ENCODE measurements at places on chromosomes 12 and 14.

DNA sequence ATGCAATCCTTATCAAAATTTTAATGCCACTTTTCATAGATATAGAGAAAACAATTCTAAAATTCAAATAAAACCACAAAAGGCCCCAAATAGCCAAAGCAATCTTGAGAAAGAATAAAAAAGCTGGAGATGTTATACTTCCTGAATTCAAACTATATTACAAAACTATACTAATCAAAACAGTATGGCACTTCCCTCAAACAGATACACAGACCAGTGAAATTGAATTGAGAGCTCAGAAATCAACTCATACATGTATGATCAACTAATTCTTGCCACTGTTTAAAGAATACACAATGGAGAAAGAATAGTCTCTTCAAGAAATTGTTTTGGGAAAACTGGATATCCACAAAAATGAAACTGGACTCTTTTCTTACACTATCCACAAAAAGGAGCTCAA is 55.4 kb downstream of the FOXG1 start:
- no peak for DNase-seq

DNA sequence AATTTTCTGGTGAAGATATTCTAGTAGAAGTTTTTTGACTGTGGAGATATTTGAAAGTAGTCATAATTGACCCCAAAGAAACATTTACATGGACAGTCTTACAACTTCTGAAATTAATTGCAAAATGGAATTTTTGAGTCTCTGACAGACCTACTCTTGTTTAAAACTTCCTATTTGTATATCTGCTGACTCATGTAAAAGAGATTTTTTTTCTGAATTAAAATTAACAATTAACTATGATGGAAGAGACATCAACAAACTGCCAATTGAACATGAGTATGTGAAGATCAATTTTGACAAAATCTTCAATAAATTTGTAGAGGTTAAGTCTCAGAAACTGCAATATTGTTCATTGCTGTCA is 108.5 kb upstream of the MAX start:
- no peak for DNase-seq

- no peak for DNase-seq
Observed at GRCh38 chr12:57233357-57234232, 4.1 kb downstream of the SHMT2 start.

- peak; percentile 27 for DNase-seq
Observed at GRCh38 chr12:1217191-1217949, 226.3 kb downstream of the ERC1 start.

DNA sequence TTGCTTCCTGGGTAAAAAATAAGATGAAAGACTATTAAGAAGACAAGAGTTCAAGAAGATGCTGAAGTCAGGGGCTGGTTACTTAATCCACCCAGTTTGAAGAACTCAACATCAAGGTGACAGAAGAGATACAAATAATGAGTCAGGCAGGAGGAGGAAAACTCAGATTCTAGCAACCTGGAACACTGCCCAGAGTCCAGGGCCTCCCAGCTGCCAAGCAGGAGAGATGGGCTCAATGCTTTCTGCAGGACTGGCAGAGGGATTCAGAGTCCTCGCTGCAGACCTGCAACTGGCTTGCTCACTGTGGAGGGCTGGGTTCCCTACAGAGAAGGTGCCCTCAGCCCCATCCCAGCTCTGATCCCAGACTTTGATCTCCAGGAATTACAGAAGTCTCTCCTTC is 28.6 kb upstream of the CEBPE start:
- no peak for DNase-seq

DNA sequence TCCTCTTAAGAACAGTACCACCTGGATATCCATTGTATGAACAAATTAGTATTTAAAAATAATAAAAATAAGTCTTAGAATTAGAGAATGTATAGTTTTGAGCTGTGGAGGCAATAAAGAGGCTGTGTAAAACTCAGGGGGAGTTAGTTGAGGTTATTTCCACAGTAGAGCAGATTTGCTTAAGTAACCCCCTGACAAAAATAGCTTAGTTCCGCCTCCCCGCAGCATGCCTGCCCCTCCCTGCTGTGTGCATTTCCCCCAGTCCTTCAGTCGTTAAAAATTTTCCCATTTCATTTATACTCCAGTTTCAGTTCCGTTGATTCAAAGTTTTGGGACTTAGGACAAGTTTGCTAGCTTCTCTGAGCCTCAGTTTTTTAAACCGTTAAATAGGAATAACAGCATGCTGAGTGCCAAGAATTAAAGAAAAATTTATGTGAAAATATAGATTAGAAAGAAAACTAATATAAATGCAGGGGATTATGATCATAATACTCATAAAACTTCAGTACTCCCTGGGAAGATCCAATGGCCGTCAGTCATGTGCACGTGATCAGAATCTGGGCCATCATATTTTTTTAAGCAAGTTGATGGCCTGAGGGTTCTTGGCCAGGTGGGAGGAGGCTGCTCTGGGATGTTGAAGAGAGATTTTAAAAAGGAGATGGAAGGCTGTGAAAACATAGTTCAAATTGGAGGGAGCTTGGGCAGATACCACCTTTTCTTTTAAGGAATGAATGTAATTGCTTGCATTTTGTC is 14.5 kb upstream of the SLC38A2 start:
- no peak for DNase-seq

DNA sequence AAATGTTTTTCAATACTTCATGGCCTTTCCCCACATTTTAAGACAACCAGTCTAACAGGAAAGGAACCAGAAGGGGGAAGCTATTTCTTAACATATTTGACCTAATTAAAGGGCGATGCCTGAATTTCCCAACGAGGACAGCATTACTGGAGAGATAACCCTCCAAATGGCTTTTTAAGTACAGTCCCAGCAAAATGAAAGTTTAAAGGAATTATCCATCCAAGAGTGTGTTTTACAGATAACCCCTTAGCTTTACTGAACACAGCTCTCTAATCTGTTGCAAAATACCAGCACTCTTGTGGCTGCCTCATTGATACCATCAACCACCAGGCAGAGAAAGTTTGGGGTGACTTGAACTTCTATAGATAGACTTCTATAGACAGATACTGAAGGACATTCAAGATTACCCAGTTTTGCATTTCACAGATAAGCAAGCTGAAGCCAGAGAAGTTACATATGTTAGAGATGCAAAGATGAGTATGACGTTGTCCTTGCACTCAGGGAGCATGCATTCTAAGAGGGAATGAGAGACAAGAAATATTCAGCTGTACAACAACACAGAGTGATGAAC is 41.3 kb upstream of the DUSP6 start:
- DNase-seq: no peak

DNA sequence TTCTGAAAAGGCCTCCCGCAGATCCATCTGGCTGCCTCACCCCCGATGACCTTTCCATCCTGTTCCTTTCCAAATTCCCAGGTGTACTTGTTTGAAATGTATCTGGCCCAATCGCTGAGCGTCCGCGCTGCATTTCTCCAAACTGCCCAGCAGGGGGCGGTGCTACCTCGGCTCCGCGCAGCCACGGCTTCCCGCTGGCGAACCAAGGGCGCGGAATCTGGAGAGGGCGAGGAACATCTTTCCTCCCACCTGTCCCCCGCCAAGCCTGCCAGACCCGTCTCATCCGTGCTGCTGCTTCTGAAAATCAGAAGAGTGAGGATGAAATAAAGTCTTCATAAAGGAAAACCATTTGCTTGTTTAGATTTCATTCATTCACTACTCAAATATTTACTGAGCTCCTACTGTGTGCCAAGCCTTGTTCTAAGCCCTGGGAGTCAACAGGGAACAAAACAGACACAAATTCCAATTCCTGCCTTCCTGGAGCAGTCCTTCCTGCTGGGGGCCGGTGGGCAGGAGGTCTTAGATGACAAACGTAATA is 16.8 kb upstream of the MYL2 start:
- no peak for DNase-seq

DNA sequence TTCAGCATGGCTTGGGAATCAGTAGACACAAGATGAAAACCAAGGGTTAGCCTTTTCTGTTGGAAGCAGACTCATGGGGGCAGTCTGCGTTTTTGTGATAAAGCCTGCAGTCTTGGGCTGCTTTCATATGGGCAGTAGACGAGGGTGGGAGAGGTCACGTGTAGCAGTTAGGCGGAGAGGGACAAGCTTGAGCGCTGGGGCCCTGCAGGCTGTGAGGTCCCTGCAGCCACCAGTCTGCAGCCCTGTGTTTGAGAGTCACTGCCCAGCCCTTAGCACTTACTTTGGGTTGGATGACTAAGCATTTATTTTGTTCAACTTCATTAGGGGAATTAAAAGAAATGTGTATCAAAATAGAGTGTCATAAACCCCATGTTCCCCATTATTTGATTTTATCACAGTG is 37.2 kb downstream of the EP400 start:
- DNase-seq: no peak

DNA sequence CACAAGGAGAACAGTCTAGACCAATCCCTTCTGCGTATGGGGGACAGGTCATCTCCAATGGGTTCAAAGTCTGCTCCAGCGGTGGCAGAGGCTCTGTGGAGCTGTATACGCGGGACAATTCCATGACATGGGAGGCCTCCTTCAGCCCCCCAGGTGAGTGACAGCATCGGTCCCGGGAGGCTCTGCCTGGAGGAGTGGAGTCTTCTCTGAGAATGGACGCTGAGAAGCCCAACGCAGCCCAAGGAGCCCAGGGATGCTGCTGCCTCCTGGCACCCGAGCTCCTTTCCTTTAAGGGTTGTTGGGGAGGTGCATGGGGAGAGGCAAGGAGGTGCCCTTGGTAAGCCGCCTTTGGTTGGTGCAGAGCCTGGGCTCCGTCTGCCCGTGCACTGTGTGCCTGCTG is 28.2 kb downstream of the ADGRD1 start:
- DNase-seq: no peak

DNA sequence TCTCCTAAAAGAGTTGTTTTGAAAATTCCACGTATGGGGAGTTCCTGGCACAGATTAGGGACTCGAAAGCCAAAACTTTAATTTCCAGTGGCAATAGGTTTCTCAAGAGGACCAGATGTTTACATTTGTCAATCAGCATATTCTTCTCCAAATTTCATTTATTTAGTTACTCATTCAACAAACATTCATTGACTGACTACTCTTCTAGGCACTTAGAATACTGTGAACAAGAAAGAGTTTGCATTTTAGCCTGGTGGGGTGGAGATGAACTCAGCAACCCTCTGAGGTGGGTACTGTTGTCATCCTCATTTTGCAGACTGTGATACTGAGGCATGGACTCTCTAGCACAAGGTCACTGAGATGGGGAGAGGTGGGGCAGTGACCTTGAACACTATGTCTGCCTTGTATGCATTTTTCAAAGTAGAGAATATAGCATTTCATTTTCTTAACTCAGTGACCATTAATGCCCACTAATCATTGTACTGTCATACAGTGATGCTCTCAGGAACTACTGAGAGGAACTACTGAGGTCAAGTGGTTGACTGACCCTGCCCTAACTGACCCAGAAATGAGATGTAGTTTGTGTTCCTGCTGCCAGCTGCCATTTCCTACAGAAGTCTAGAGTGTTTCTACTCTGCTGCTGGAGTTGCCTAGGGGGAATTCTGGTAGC is 2.2 kb downstream of the L3HYPDH start:
- DNase-seq: peak; percentile 58

GRCh38 chr14:33249233-33249820 is 310.6 kb downstream of the NPAS3 start:
- no peak for DNase-seq

DNA sequence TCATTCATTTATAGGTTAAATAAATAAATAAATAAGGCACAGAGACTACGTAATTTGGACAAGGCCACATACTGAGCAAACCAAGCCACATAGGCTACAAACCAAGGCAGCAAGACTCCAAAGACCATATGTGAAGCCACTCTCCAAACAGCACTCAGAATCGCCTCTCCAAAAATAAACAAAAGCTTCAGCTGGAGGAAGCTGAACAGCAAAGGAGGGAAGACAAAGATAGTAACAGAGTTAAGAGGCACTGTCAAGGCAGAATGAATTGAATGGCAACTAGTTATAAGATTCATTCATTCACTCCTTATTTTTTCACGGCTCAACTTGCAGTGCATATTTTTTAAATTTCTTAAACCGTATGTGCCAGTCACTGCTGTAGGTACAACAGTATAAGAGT is 200.5 kb upstream of the GRIP1 start:
- DNase-seq: no peak

GRCh38 chr12:27779920-27780611 is at the start of the genes KLHL42 and MANSC4:
Gene KLHL42 (plus strand): TSS chr12:27780233. CDS start chr12:27780331, 98 bp downstream.
Gene MANSC4 (minus strand): TSS chr12:27780236. CDS start chr12:27771276, 8,960 bp downstream.
- peak; percentile 55 for DNase-seq

- DNase-seq: peak; percentile 18
Observed at GRCh38 chr12:65093606-65094005, 27.5 kb downstream of the WIF1 start.

GRCh38 chr12:113798552-113798951 is 167.6 kb downstream of the RBM19 start:
- no peak for DNase-seq

DNA sequence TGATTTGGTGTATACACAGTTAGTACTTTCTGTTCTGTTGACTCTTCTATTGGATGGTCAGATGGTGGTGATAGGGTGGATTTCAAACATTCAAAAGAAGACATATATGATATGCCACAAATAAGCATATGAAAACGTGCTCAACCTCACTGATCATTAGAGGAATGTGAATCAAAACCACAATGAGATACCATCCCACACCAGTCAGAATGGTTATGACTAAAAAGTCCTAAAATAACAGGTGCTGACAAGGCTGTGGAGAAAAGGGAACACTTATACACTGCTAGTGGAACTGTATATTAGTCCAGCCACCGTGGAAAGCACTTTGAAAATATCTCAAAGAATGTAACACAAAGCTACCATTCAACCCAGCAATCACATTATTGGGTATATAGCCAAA is 425.5 kb downstream of the C12orf50 start:
- DNase-seq: no peak

- no peak for DNase-seq
Observed at GRCh38 chr12:114682785-114683708, 928 bp downstream of the TBX3 start.

DNA sequence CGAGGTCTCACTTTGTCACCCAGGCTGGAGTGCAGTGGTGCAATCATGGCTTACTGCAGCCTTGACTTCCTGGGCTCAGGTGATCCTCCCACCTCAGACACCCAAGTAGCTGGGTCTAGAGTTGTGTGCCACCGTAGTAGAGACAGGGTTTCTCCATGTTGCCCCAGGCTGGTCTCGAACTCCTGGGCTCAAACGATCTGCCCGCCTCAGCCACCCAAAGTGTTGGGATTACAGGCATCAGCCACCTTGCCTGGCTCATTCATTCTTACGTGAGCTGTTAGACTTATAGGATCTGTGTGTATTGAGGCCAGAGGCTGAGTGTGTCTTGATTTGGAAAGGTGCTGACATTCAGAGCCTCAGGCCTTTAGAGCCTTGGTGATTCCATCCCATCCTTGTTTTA is 128.1 kb downstream of the SLC25A47 start:
- no peak for DNase-seq

DNA sequence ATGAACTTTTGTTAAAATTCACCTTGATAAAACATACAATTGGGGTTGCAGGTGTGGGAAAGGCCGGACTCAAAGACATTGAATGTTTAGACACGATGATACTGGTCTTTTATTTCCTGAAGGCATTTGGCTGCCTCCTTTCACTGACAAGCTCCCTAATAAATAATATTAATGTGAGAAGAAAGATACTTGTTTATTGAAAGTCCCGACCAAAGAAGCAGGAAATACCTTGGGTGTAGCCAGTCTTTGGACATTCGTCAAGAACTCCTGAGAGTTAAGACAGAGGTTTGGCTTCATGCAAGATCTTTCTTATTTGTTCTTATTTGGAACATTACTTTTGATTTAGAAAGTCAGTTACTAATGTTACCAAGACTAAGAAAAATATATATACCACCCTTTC is 1133.8 kb upstream of the SEL1L start:
- peak; percentile 14 for DNase-seq

- no peak for DNase-seq
Observed at GRCh38 chr14:23831596-23831995, 122.0 kb upstream of the DHRS4 start.

GRCh38 chr14:102923201-102923924 is 900 bp downstream of the AMN start:
- DNase-seq: no peak

- DNase-seq: no peak
Observed at GRCh38 chr12:127729381-127729780, 537.6 kb upstream of the TMEM132C start.

Data from fibroblast of skin of left biceps (primary cell).